ENCODE measurements at places on chromosomes 4 and X.

- no peak for DNase-seq
Measured at GRCh38 chrX:85031505-85031904, 27.8 kb downstream of the APOOL start.

GRCh38 chr4:77127215-77127614 is 29.8 kb upstream of the CCNG2 start:
- no peak for DNase-seq

- DNase-seq = no peak
Measured at GRCh38 chr4:68287704-68288392, 42.4 kb upstream of the TMPRSS11B start.

- DNase-seq = no peak
Measured at GRCh38 chrX:551306-551705, 79.3 kb upstream of the SHOX start.

GRCh38 chr4:65667506-65668041 is 2.7 kb downstream of the EPHA5 start:
- no peak for DNase-seq

DNA sequence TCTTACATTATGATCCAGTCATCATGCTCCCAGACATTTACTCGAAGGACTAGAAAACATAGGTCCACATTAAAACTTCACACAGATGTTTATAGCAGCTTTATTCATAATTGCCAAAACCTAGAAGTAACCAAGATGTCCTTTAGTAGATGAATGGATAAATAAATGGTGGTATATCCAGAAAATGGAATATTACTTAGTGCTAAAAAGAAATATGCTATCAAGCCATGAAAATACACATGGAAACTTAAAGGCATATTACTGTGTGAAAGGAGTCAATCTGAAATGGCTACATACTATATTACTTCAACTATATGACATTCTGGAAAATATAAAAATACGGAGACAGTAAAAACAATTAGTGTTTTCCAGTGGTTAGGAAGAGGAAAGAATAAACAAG is 1039.1 kb upstream of the INTU start:
- DNase-seq = no peak

GRCh38 chr4:1731180-1731579 is 9.9 kb downstream of the TACC3 start:
- no peak for DNase-seq

DNA sequence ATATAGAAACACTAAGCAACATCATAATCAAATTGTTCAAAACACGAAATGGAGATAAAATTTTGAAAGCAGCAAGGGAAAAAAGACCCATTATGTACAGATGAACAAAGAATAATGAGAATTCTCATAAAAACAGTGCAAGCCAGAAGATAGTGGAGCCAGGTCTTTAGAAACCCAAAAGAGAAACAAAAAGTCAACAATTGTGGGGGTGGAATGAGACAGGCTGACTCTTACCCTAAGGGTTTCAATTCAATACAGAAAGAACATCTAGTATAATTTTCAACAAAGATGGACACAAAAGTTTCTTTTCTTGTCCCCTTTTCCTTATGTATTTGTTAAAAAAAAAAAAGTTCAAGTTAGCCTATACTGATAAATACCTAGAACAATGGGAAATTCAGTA is 34.0 kb upstream of the MAGEB2 start:
- no peak for DNase-seq

GRCh38 chr4:4439782-4440181 is 52.9 kb downstream of the NSG1 start:
- no peak for DNase-seq

DNA sequence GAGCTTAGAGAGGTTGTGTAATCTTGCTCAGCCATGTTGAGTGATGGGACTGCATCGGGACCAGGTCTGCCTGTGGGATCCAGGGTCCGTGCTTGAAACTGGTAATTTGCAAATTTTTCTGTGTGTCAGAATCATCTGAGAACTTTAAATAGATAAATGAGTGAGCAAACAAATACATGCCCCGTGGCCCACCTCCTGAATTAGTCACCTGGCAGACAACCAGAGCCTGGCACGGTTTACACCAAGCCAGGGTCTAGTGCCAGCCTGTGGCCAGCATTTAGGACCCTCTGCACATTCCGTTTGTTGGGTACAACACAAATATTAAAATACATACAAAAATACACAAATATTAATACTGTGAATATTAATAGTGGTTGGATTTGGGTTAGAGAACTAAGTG is 90.6 kb upstream of the STOX2 start:
- DNase-seq = no peak

GRCh38 chrX:133090236-133090809 is 6.6 kb downstream of the USP26 start:
- no peak for DNase-seq

DNA sequence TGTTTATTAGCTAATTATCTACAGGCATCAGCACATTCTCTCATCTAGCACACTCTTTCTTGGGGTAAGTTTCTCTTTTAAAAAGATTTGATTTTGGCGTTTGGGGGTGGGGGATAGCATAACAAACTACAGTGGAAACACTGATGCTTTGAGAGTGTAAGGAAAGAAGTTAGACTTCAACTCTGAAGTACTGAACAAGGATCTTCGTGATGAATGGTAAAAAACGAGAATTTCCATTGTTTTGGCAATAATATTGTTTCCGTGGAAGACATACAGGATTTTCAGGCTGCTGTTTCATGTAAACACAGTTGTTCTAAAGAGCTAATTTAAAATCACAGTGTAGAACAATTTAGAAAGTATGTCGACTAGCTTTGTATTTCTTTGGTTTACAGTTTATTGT is 451 bp downstream of the LPAR4 start:
- DNase-seq = no peak

DNA sequence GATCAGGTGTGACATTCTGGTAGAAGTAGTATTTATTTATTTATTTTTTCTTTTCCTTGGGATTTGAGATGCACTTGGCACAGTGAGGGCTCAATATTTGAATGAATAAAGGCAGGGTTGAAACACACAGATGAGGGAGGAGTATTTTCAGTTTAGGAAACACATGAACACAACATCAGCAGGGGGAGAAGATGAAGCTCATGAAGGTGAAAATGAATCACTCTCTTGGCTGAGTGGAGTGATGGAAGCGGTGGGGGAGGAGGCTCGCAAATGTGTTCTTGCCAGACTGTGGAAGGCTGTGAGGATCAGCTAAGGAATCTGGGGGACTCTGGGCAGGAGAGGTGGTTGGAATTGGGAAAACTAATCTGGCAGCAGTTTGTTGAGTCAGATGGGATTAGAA is 55.3 kb downstream of the ARHGAP10 start:
- DNase-seq = no peak

GRCh38 chrX:153642655-153643430 is 4.2 kb upstream of the DUSP9 start:
- no peak for DNase-seq

- DNase-seq = no peak
Measured at GRCh38 chr4:85154591-85154990, 188.1 kb upstream of the WDFY3 start.

DNA sequence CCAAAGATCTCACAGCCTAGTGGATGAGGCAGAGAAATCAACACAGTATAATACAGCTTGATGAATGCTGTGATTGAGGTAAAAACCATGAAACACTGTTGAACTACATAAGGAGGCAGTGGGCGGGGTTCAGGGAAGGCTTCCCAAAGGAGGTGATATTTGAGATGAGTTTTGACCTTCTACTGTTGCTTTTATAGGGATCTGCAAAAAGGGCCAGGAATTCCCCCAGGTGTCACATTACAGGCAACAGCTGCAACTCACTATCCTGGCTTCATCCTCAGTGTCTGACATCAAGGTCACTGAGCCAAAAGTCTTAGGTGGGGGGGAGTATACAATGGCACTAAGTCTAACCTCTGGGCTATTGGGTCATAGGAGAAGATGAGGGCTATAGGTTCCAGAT is 185.7 kb upstream of the NRK start:
- no peak for DNase-seq
